Mucosa of descending colon (tissue), 3 donors: ENCODE measurements at places on chromosomes 1 and 21.

GRCh38 chr1:38088791-38089190 lies 42.2 kb upstream of the POU3F1 start:
- DNase-seq: no peak

GRCh38 chr1:33361532-33362235 lies 40.8 kb upstream of the A3GALT2 start:
- no peak for DNase-seq

DNA sequence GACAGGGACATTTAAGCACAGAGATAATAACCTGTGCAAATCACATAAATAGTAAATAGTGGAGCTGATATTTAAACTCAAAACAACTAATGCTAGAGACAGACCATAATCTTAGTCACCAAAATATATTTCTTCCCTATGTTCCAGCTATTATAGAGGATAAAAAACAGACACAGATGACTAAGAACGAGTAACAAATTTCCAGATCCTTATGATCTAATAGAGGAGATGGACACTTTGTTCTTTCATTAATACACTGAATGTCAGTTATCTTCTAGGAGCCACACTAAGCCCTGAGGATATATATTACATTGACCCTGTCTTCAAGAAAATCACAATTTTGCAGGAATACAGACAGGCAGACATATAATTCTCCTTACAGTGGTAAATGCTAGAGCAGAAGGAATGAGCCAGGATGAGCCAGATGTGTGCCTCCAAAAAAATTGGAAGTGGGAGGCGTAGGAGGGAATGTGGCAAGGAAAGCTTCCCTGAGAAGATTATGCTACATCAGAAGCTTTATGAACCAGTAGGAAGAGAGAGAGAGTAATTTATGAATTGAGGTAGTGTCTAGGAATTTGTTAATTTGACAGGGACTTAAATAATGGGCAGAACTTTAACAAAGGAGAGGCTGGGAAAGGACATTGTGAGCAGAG lies 395.4 kb upstream of the BEND5 start:
- no peak for DNase-seq

- no peak for DNase-seq
Measured at GRCh38 chr21:39730418-39731157, 14.4 kb upstream of the IGSF5 start.

DNA sequence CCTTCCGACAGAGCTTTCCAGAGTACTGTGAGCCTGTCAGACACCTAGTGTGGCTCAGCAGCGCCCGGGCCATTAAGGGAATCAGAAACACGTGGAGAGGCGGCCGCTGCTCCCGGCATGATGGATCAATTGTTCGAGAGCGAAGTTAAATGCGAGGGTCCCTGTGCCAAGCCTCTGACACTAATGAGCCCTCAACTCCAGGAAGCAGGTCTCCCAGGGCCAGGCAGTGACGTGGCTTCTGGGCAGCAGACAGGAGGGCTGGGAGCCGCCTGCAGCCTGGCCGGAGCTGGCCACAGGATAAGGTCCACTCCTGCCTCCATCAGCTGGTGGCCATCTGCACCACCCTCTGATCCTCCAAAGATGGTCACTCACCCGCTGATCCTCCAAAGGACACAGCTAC lies 67.5 kb upstream of the CLDN14 start:
- DNase-seq: no peak

DNA sequence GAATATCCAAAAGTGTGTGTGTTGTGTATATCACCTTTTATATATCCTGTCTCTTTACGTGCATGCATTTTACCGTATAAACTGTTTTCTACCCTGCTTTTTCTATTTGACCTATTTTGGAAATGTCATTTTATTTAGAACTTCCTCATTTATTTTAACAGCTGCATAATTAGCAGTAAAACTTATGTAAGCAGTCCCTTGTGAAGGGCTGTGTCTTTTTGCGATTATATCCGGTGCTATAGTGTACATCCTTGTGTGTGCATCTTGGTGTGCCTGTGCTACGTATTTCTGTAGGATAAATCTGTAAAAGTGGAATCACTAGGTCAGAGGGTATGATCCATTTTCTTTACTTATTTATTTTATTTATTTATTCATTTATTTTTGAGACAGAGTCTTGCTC lies 7.2 kb downstream of the LGALS8 start:
- no peak for DNase-seq

DNA sequence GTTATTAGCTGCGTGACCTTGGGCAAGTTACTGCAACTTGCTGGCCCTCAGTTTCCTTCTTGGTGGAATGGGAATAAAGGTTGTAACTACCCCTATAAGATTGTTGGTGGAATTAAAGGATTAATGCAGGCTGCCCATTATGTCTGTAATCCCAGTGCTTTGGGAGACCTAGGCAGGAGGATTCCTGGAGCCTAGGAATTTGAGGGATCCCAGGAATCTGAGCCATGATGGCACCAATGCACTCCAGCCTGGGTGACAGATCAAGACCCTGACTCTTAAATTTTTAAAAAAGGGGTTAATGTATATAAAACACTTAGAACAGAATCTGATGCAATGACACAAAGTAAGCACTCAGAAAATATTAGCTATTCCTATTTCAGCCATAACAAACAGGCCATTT lies 67.3 kb downstream of the PTGER3 start:
- no peak for DNase-seq

GRCh38 chr1:208631092-208631491 lies 386.9 kb upstream of the PLXNA2 start:
- no peak for DNase-seq

GRCh38 chr1:1240348-1240732 lies 6.2 kb downstream of the C1QTNF12 start:
- no peak for DNase-seq

- no peak for DNase-seq
Measured at GRCh38 chr21:28086861-28087581, 905.7 kb downstream of the LTN1 start.

DNA sequence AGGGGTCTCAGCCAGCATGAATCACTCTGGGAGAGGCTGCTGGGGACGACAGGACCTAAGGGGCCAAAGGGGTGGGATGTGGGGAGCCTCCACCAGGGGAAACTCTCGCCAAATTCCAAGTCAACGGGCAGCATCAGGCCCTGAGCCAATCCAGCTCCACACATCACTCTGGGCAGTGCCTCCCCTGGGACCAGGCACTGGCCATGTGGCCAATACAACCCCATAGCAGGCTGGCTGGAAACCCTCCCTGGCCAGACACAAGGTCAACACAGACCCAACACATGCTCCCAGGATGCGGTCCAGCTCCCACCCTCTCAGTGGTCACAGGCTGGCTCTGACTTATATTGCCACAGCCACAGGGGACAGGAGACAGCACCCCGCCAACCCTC lies 60.0 kb downstream of the MEGF6 start:
- DNase-seq: no peak

DNA sequence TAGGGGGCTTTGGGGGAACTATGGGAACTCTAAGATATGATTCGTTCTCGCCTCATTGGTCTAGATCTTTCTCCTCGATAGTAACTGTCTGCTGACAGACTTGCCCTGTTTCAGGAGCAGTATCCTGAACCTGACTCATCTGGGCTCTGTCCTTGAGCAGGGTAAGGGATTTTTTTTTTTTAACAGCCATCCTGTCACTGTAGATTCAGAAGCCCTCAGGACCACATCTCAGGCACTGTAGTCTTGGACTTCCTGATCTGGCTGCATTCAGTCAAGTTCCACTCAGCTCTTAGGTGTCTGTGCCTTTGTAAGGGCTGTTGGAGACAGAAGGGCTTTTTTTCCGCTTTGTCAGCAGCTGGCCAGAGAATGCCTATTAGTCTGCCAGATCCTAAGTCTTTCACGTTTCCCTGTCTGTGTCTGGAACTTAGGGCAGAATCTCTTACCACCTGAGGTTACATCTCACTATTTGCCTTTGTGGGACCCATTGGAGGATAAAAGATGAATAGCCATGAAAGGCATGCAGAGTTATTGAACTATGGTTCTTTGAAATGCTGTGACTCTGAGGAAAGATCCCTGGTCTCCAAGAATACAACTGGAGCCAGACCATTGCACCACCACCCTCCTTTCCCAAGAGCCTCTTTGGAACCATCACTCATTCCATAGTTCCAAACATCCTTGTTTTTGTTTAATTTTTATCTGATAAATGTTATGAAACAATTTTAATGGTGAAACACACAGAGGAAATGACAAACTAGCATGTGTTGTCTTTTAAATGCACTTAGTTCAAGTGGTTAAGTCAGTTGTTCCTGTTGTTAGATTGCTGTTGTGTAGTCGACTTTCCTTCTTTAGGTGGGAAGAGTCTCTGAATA lies 49.7 kb upstream of the MACF1 start:
- no peak for DNase-seq

DNA sequence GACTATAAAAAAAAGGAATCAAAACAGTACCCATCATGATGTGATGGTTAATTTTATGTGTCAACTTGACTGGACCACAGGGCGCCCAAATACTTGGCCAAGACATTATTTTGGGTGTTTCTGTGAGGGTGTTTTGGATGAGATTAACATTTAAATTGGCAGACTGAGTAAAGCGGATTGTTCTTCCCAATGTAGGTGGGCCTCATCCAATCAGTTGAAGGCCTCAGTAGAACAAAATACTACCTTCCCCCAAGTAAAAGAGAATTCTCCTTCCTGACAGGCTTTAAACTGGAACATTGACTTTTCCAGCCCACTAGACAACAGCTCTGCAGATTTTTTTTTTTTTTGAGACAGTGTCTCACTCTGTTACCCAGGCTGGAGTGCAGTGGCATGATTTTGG lies 10.7 kb downstream of the RAB29 start:
- DNase-seq: no peak

DNA sequence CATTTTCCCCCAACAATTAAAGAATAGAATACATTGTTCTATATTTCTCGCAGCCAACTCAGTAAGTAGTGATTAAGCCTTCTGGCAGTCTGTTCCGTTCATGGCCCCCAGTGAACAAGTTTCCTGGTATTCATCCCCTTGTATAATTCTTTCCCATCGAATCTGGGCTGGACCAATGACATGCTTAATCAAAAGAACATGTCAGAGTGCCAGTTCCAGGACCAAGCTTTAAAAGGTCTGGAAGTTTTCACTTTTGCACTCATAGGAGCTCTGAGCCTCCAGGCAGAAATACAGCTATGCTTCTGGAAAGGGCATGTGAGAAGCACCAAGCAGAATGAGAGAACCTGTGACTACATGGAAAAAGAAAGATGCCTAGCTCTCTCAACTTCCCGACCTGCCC lies 22.5 kb upstream of the DPYD start:
- DNase-seq: no peak

DNA sequence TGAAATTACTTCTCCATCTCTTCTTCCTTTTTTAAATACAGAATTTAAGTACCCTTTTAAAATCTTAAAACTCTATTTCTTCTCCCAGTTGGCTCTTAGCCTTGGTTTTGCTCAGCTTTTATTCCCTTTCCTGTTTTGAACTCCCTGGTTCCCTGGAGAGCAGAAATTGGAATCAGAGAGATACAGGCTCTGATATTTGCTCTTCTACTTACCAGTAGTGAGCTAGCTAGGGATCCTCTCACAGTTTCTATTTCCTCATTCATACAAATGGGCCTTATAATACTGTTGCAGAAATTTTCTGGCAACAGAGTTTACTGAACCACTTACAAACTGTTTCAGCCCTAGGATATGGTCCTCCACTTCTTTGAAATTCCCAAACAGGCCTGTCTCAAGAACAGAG lies 606.3 kb downstream of the NUF2 start:
- no peak for DNase-seq

- no peak for DNase-seq
Measured at GRCh38 chr1:182649041-182649440, 35.3 kb downstream of the RGS8 start.

GRCh38 chr1:8520483-8520966 lies 202.6 kb downstream of the SLC45A1 start:
- DNase-seq: no peak

- DNase-seq: no peak
Measured at GRCh38 chr21:46220847-46221246, 7.7 kb downstream of the LSS start.

GRCh38 chr1:73907051-73907450 lies 290.9 kb downstream of the LRRIQ3 start:
- no peak for DNase-seq

DNA sequence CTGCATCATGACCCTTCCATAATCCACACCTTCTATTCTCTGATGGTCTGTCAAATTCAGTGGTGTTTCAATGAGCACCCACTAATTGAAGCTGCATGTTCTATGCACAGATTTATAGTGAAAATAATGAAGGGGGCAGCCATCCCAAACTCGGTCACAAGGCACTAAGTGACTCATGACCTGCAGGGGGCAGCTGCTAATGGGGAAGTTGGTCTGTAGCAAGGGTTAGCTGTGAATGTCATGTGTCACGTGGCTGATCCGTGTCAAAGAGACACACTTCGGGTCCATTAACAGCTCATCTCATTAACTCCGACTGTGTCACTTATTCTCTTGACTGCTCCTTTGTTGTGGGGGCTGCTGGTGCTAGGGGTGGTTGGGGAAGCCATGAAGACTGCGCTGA lies 306.6 kb downstream of the PCP4 start:
- no peak for DNase-seq

DNA sequence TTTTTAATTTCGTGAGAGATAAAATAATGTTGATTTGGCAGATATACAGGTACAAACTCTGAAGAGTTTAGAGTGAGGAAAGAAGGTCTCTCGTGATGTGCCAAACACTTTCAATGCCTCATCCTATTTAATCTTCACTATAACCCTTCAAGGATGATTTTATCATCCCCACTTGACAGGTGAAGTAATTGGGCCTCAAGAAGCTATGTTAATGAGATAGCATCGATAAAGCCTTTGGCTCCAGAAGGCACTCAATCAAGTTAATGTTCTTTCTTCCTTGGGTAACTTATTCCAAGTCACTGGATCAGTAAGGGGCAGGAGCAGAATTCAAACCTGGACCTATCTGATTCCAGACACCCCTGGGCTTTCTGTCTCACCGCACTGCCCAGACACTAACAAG lies 7.2 kb downstream of the LMOD1 start:
- no peak for DNase-seq

DNA sequence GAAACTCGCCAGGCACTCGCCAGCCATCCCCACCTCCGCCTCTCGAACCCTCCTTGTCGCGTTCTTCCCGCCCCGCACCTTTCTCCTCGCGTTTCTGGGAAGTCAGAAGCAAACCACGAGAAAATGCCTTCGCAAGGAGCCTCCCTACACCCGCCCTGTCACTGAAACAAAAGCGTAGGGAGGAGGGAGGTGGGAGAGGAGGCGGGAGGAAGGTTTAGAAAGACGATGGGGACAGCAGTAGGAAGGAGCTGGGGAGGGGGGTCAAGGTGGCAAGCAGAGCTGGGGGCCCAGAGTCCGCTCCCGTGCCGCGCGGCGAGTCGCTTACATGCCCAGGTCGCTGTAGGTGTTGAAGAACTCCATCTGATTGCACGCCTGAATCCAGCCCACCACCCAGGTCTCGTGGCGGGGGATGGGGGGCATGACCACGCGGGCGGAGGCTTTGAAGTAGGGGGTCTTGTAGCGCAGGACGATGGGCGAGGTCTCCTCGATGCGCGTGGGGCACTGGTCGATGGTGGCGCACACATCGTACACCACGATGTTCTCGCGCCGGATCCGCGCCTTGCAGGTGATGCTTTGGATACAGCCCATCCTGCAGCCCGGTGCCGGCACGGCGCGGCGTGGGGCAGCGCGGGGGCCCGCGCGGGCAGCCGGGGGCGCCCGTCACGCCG lies 1.0 kb downstream of the FAM78B start:
- DNase-seq: peak; percentile 44

GRCh38 chr1:30805304-30806003 lies 47.9 kb upstream of the LAPTM5 start:
- no peak for DNase-seq

- no peak for DNase-seq
Measured at GRCh38 chr1:34918977-34919561, 10.4 kb downstream of the DLGAP3 start.
